ENCODE measurements at places on chromosomes 6 and 20.
A peak's percentile ranks its signal among the peaks of the same experiment; 100 is the strongest.

GRCh38 chr6:147048930-147049329 is 155.3 kb upstream of the STXBP5 start:
- no peak for DNase-seq

DNA sequence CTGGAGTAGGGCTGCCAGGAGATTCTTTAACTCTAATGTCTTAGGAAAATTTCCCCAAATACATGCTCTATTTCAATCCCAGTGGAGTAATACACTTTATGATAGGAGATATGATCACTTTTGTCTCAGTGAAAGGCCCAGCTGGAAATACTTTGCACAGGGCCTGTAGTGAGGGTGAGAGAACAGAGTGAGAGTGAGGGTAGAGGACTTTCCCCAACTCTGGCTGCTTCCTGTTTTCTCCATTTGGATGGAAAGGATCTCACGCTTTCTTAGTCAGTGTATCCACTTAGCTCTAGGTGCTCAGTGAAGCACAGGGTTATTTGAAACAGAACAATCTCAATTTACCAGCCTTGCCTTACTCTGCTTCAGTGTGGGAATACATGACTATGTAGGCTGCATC is 36.6 kb downstream of the FAM229B start:
- no peak for DNase-seq

DNA sequence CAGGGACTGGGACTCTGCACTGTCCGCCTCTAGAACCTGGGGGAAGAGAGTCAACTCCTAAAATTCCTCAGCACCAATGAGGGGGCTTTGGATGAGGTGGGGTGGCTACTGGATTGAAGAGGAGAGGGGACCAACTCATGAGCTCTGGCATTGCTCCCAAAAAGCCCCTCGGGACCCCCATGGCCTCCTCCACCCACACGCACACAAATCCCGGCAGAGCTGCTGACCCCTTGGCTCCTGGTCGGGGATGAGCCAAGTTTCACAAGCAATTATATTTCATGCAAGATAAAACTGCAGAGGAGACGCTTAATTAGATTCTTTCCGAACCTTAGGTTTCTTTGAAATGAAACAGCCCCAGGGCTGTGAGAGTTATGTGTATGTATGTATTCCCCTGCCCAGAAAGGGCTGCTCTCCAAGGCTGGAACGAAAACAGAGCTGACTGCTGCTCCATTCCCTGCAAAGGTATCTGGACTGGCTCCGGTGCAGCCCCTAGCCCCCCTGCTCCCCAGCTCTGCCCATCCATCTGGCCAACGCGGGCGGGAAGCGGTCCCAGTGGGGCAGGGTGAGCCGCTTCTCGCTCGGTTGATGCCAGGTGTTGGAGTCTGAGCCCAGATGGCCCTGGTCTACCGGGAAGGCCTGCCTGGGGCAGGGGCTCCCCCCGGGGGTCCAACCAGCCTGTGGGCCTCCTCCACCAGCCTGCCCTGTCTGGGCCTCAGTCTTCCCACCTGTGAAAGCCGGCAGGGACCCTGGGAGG is 46.8 kb upstream of the STX16 start:
- no peak for DNase-seq

GRCh38 chr20:50724851-50725723 is 6.3 kb upstream of the PARD6B start:
- DNase-seq, result peak; percentile 89

DNA sequence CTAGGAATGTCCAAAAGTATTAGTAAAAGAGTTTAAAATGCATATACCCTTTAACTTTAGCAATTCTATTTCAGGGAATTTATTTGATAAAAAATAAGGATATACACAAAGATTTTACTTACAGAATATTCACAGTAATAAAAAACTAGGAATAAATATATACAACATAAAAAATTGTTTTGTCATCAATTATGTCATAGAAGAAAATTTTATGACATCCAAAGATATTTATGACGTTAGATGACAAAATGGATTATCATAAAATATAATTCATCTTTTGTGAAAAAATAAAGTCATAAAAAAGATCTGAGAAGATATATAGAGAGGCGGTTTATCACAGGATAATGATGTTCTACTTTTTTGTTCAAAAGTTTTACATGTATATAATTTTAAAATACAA is 32.0 kb upstream of the TCF21 start:
- DNase-seq, result no peak

- DNase-seq, result no peak
Observed at GRCh38 chr6:44132476-44132875, 5.1 kb downstream of the TMEM63B start.

DNA sequence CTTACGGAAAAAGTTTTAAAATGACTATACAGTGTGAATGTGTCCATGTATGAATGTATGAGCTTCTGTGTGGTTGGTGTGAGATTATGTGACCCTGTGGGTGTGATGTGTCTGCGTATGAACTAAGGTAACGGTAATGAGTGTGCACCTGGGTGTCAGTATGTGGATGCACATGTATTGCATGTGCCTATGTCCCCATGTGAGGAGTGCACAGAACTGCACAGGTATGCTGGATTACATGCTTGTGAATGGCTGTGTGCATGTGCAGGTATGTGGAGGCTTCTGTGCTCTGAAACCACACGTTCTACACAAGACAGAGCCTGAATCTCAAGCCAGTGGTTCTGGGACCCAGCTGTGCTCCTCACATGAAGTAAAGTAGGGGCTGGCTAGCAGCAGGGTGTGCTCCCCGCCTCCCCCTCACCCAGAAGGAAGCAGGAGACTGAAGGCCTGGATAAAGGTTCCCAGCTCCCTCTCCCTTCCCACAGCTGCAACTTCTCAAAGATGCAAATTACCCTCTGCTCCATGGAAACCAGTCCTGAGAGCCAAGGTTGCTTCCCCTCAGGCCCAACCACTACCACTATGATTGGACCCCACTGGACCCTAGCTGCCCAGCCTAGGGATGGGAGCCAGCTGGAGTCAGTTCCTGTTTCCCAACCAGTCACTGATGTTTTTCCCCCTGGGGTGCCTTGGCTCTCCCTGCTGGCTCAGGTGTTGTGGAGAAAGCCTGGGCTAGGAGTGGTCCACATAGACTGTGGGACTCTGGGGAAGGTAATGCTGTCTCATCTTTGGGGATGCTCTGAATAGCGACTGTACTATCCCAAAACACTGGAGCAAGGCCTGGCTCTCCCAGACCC is 24.8 kb upstream of the SPDEF start:
- DNase-seq, result no peak

DNA sequence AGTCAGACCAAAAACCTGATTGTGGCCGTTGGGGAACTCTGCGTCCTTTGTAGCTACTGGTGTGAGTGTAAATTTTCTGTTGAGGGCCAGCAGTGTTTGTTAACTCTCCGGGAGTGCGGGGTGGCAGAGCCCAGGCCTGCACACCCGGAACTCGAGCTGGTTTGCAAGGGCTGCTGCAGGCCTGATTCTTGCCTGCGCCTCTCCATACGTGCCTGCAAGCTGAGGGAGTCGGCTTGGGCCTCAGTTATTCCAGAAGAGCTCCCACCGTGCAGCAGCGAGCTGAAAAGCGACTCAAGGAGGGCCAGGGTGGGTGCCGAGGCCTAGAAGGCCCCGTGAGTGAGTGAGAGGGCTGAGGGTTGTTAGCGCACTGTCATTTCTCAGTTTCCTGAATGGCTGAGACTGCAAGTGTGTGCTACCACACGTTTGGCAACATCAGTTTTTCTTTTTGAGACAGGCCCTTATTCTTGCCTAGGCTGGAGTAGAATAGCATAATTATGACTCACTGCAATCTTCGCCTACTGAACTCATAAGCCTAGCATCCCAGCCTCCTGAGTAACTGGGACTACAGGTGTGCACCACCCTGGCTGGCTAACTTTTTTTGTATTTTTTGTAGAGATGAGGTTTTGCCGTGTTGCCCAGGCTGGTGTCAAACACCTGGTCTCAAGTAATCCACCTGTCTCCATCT is 33.9 kb upstream of the KIF13A start:
- DNase-seq, result no peak

- no peak for DNase-seq
Observed at GRCh38 chr20:49481116-49481515, 1.4 kb downstream of the KCNB1 start.

GRCh38 chr20:46394872-46395760 is 11.3 kb downstream of the ELMO2 start:
- no peak for DNase-seq

DNA sequence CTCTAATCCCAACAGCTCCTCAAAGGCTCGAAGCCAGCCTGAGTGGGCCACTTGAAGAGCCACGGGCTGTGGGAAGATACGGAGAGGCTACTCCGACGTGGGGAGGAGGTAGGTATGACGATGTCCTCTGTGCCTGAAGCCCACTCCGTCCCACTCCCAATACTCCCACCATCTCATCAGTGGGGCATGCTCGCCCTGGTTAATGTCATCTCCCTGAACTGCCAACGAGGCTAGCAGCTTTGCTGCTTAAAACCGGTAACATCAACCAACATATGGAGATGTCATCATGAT is 11.1 kb downstream of the NRN1 start:
- no peak for DNase-seq

DNA sequence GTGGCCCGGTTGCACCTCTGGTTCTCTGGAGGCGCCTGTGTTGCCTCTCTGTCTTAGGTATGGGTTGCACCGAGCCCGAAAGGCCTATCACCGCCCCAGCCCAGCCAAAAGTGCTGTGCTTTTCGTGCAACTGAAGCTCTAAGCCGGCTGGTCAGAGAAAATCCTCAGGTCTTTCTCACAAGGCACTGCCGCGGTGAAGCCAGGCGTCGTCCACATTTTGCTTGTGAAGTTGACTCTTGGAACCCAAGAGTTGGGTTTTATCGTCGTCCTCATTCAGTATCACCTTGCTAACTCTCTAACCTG is 726 bp upstream of the EMILIN3 start:
- DNase-seq, result no peak

GRCh38 chr20:47968541-47969310 is 183.4 kb upstream of the SULF2 start:
- no peak for DNase-seq

GRCh38 chr6:145147981-145148749 is 587.2 kb downstream of the EPM2A start:
- peak; percentile 56 for DNase-seq

GRCh38 chr20:9815632-9816031 is 23.2 kb downstream of the PAK5 start:
- no peak for DNase-seq

- no peak for DNase-seq
Observed at GRCh38 chr20:2750491-2751251, 49.8 kb downstream of the CPXM1 start.

DNA sequence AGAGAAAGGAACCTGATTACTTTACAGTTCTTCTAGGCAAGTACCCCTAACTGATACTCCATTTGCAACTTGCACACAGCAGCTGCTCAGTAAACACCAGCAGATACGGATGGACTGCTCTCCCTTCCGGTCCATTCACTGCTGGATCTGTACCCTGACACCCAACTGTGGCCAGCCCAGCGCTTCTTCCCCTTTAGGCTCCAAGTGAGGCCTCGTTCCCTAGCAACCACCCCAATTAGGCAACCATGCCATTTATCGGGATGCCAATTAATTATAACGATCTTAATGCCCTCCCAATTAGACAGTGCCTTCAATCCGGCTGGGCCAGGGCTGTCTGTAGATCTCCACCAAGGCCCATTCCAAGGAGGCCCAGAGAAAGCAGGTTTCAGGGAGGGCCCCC is 3.2 kb downstream of the SULF2 start:
- no peak for DNase-seq

GRCh38 chr6:39961178-39961577 is 26.9 kb upstream of the MOCS1 start:
- no peak for DNase-seq

GRCh38 chr6:159833997-159834603 is 34.0 kb downstream of the PNLDC1 start:
- no peak for DNase-seq

DNA sequence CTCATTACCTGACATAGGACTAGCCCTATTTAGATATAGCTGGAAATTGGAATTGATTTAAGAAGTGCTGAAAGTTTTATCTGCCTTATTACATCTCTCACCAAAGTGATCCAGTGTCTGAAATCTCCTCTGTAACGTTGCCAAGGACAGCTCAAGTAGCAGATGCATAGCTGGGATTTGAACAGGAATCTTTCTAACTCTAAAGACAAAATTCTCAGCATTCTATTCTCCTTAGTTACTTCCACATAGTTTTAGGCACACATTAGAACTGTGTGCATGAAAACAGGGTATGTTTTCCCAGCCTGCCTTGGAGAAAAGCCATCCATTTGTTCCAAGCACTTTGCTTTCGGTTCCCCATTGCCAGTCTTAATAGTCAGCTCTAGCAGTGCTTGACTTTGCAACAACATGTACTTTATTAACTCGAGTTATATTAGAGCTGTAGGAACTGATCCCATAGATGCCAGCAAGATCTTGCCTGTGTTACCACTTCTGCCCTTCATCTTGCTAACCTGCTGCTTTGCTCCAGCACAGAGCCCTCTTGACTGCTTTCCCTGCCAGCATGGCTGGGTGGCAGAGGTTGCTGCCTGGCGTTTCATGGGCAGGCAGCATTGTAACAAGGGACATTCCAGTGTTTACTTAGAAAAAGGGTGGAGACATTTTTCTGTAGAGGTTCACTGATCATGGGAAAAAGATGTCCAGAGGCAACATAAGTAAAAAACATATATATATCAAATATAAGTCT is 56.1 kb upstream of the STMND1 start:
- DNase-seq, result peak; percentile 88

DNA sequence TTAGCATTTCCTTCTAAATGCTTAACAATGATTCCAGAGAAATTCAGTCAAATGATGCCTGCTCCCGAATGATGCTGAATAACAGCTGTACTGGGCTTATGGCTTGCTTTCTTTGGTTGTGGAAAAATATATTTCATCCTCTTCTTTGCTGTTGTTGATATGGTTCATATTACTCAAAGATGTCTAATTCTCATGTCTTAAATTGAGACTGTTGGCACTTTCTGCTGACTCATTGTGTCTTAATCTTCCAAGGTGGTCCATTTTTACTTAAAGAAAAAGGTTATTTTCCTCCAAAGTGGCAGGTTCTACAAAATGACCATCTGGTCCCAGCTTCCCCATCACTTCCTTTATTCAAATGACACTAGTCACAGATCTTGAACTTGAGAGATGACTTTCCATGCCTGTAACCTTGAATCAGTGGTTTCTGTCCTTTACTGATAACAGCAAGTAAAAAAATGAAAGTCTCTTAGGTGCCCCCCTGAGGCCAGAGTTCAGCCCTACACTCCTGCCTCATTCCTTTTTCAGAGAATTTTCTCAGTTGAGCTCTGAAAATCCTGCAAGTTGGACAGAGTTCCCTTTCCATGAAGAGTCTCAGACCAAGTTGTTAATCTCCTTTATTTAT is 6.9 kb downstream of the SNAP25 start:
- DNase-seq, result no peak

- no peak for DNase-seq
Observed at GRCh38 chr20:34923414-34923813, 32.2 kb downstream of the GSS start.

DNA sequence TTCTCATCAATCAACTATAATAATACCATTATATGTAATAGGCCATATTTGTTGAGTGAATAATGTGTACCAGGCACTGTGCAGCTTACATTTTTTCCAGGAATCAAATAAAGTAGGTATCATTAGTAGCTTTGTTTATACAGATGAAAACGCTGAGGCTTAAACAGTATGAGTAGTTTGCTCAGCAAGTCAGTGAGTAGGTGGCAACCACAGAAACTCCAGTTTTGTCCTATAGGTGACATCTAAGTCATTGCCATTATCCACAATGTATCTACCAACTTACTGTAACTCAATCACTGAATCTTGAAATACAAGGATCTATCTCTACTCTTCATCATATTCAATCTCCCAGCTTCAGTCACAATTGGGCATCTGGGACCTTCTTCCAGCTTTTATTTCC is 29.8 kb upstream of the TPBG start:
- DNase-seq, result no peak

Measured in GM04504 (cell line).